ENCODE measurements at places on chromosomes 1 and 21. TPM values are rescaled to one million over a fixed set of nuclear protein-coding genes. Genes with fewer than 3 reads are reported as not detected.
A peak's percentile ranks its signal among the peaks of the same experiment; 100 is the strongest.

DNA sequence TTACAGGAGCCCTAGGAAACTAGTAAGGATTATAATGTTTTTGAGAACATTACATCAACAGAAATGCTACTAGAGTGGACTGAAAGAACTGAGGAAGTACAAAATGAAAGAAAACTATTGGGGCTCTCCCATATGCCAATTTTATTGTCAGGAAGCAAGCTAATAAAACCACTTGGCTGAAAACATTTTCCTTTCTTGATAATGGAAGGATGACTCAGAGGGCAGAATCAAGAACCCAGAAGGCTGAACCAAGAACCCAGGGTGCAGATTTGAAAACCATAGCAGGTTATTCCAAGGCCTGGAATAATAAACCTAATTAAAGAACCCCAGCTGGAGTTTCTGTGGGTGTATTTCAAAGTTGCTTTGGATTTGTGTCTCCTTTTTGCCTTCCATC is 70.7 kb downstream of the RPE65 start:
- peaks cover 11% of the 10 kb centered on the region for H3K27me3 ChIP-seq
- DNase-seq: no peak
- H3K4me1 ChIP-seq: peaks cover 10% of the 10 kb centered on the region
- no peaks in the 10 kb centered on the region for H3K36me3 ChIP-seq
- no peak overlapping the region for H3K4me3 ChIP-seq

- peaks cover 7% of the 10 kb centered on the region for H3K4me1 ChIP-seq
- peaks cover 5% of the 10 kb centered on the region for H3K36me3 ChIP-seq
- H3K27ac ChIP-seq: no peak overlapping the region
- peaks cover 80% of the 10 kb centered on the region for H3K27me3 ChIP-seq
Observed at GRCh38 chr1:912740-913301, 10.9 kb upstream of the SAMD11 start.

DNA sequence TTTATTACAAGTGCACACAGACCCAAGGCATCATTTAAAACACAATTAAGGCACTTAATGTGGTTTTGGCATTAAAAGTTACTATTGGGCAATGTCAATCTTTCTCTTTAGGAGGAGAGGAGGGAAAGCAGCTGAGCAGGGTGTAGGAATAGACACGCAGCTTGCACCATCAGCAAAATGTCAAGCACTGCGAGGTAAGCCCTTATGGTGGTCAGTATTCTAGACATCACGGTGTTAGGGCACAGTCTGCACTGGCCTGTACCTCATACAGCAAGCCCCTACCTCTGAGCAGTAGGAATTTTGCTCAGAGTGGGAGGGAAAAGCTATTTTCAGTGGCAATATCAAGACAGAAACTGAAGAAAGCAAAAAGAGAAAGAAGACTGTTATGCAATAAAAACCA is 62.0 kb upstream of the ESRRG start:
- no peak overlapping the region for H3K4me3 ChIP-seq
- no peaks in the 10 kb centered on the region for H3K27me3 ChIP-seq
- no peaks in the 10 kb centered on the region for H3K4me1 ChIP-seq
- no peak for DNase-seq

GRCh38 chr1:218266356-218266755 is 18.7 kb upstream of the RRP15 start:
- H3K4me1 ChIP-seq: no peaks in the 10 kb centered on the region
- H3K36me3 ChIP-seq: no peaks in the 10 kb centered on the region
- H3K27me3 ChIP-seq: peaks cover 25% of the 10 kb centered on the region
- DNase-seq: no peak
- H3K27ac ChIP-seq: no peak overlapping the region

DNA sequence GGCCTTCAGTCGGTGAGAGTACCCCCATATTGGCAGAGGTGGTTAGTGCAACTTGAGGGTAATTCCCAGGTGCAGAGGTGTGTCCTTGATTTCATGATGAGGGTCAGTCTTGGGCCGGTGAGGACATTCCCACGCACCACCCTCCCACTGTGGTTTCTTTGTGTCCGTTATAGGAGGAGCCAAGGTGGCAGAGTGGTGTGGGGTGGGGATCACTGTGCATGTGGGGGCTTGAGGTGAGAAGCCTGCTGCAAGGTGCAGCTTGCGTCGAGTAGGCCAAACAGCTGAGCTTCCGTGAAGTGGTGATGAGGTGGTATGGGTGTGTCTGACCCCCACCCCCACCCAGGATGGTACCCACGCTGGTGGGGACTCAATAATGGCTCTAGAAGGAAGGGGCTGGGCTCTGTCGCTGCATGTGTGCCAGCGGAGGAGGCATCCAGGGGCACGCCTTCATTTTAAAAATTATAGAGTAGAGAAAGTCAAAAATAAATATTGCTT is 6.2 kb downstream of the PTPRF start:
- DNase-seq: no peak
- H3K4me1 ChIP-seq: peaks cover 1% of the 10 kb centered on the region
- H3K36me3 ChIP-seq: peaks cover 4% of the 10 kb centered on the region
- H3K27ac ChIP-seq: no peak overlapping the region
- H3K4me3 ChIP-seq: no peak overlapping the region

DNA sequence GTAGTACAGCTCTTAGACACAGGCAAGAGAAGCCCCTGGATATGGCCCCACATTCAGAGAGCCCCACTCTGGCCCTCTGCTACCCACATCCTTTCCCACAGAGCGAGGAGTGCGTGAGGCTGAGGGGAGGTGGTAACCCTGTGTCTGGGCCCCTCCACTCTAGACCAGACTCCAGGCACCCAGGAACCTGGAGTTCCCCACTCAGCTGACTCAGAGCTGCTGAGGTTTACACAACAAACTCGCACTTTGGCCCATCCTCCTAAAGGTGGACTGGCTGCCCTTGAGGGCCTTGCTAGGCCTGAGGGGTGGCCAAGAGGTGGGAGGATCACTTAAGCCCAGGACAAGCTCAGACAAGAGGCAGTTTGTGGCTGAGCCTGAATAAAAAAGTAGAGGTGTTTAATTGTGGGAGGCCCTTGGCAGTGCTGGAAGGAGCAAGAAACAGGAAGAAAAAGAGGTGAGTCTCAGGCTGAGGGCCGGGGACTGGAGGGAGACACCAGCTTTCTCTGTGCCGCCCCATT is 10.7 kb downstream of the MR1 start:
- H3K36me3 ChIP-seq: peaks cover 8% of the 10 kb centered on the region
- H3K4me1 ChIP-seq: peaks cover 36% of the 10 kb centered on the region
- no peak overlapping the region for H3K4me3 ChIP-seq
- H3K27me3 ChIP-seq: no peaks in the 10 kb centered on the region

DNA sequence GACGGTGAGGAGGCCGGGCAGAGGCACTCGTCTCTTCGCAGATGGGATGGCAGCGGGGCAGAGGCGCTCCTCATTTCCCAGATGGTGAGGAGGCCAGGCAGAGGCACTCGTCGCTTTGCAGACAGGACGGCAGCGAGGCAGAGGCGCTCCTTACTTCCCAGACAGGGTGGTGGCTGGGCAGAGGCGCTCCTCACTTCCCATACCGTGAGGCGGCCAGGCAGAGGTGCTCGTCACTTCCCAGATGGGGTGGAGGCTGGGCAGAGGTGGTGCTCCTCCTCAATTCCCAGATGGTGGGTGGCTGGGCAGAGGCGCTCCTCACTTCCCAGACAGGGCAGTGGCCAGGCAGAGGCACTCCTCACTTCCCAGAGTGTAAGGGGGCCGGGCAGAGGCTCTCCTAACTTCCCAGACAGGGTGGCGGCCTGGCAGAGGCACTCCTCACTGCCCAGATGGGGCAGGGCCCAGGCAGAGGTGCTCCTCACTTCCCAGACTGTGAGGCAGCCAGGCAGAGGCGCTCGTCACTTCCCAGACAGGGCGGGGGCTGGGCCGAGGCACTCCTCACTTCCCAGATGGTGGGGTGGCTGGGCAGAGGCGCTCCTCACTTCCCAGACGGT is 9.9 kb downstream of the TCHHL1 start:
- no peaks in the 10 kb centered on the region for H3K36me3 ChIP-seq
- no peak overlapping the region for H3K4me3 ChIP-seq
- DNase-seq: no peak
- H3K27ac ChIP-seq: no peak overlapping the region

GRCh38 chr1:86706018-86706635 is 1.8 kb downstream of the SH3GLB1 start:
- H3K36me3 ChIP-seq: no peaks in the 10 kb centered on the region
- H3K4me3 ChIP-seq: peak overlapping the region; percentile 96
- no peak for DNase-seq
- peaks cover 37% of the 10 kb centered on the region for H3K4me1 ChIP-seq
- H3K27me3 ChIP-seq: no peaks in the 10 kb centered on the region

DNA sequence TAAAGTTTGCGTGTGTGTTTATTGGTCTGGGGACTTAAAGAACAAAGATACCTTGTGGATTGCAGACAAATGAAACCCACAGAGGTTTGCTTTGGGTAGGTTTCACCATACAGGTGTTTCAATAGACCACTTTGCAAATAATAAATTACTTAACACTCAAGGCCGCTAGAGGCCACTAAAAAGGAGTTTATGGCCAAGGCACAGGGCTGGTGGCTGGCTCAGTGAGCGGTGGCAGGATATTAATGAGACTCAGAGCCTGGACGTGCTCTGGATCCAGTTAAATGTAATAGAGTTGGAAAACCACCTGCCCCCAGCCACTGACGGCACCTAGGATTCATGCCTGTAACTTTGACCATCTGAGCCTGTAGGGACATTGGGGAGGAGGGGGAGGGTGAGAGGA is 44.5 kb downstream of the LRRC38 start:
- no peak overlapping the region for H3K27ac ChIP-seq
- H3K4me1 ChIP-seq: no peaks in the 10 kb centered on the region
- H3K36me3 ChIP-seq: no peaks in the 10 kb centered on the region
- DNase-seq: no peak
- no peaks in the 10 kb centered on the region for H3K27me3 ChIP-seq

GRCh38 chr1:86150553-86151055 is 6.0 kb downstream of the COL24A1 start:
- no peak overlapping the region for H3K4me3 ChIP-seq
- no peaks in the 10 kb centered on the region for H3K36me3 ChIP-seq
- peaks cover 15% of the 10 kb centered on the region for H3K27me3 ChIP-seq
- no peaks in the 10 kb centered on the region for H3K4me1 ChIP-seq
- H3K27ac ChIP-seq: no peak overlapping the region

DNA sequence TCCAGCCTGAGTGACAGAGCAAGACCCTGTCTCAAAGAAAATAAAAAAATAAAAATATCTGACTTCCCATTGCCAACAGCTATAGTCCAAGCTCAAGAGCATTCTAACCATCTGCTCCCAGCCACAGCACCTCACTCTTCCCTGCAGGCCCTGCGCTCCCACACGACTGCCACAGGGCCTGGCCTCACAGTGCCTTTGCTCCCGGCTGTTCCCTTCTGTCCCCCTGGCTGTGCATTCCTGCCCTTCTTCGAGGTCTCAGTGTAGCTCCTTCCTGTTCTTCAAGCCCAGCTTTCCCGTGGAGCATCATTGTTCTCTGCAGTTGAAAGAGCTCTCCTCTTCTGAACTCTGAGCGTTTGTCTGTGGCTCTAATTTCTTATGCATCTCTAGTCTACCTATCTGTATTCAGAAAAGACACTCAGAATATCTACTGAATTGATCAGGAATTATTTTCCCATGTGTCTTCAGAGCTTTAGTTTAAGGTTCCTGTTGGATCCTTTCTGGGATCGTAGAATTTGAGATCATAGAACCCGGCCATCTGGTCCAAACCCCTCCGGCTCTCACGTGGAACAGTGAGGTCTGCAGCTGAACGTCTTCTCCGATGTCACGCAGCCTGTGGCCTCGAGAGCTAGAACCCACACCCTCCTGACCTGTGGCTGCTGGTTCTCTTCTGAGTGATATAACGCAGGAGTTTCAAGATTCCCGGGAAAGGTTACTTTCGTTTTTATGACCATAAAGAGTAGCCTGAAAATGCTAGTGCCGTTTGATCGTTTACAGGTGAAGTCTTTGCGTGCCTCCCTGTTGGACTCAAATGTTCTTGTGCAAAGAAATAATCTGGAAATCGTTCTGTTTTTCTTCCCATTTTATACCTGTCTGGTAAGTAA is 54.4 kb downstream of the DOP1B start:
- no peak overlapping the region for H3K4me3 ChIP-seq
- H3K4me1 ChIP-seq: peaks cover 13% of the 10 kb centered on the region
- H3K27me3 ChIP-seq: no peaks in the 10 kb centered on the region
- H3K36me3 ChIP-seq: peaks cover 23% of the 10 kb centered on the region
- no peak for DNase-seq

DNA sequence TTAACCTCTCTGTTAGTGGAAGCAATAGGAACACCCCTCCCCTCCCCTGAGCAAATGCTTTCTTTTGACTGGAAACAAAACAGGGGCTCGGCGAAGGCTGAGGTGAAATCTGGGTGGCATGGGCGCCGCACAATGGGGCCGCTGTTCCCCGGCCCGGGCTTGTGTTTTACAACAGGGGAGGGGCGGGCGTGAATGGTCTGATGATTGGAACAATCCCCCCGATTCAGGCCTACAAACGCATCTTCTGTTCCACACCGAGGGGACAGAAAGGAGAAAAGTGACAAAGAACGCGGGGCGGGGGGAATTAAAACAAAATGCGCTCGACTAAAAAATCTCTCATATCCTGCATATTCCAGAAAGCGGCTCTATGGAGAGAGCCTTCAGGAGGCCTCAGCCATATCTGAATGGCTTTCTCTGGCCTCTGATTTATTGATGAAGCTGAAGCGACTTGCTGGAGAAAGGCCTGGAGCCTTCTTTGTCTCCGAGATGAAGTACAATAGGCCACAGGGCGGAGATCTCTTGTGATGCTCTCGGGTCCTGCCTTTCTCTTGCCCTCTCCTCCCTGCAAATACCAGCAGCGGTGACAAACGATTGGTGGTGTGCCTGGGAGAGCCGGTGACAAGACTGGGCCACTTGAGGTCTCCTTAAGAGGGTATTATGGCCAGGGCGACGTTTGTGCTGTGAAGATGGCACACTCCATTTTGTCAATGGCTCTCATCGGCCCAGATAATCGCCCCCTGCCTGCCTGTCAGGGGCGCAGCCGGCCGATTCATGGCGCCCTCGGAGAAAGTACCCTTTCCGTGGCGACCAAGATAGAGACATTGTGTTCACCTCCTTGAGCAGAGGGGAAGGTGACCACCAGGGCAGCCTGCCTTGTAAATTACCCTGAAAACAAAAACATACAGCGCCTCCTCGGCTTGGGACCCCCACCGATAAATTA is 47.1 kb upstream of the OLIG2 start:
- H3K27ac ChIP-seq: no peak overlapping the region
- no peak for DNase-seq
- H3K4me1 ChIP-seq: no peaks in the 10 kb centered on the region
- H3K27me3 ChIP-seq: peaks cover 53% of the 10 kb centered on the region
- no peak overlapping the region for H3K4me3 ChIP-seq

DNA sequence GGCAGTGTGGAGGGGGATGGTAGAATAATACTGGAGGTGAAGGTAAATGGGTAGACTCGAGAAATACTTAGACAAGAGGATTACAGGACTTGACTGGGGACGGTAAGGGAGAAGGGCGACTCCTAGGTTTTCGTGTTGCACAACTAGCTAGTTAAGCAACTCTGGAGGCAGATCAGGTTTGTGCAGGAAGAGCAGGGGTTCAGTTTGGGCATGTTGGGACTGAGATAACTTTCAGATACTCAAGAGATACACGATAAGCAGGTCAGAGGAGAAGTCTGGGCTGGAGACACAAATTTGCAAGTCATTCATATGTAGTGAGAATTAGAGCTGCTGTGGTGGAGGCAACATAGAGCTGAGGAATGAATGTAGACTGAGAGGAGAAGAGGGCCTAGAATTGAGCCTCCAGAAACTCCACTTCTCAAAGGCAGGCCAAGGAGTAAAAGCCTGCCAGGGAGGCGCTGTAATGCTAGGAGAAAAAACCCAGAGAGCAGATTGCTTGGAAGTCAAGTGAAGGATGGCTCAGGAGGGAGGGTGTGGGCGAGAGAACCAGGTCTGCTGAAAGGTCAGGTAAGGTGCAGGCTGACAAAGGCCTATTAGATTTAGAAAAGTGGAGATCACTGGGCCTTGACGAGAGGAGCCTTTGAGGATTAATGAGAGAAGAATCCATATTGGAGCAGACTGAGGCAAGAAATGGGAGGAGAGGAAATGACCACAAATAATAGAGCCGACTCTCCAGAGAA is 20.8 kb downstream of the MAB21L3 start:
- H3K4me1 ChIP-seq: no peaks in the 10 kb centered on the region
- peaks cover 27% of the 10 kb centered on the region for H3K27me3 ChIP-seq
- H3K36me3 ChIP-seq: no peaks in the 10 kb centered on the region
- H3K4me3 ChIP-seq: no peak overlapping the region

The SYDE2 gene
- polyA plus RNA-seq: 0.33 TPM

The NIBAN1 gene
- not detected for polyA plus RNA-seq

The TSSK3 gene
- 0.57 TPM for polyA plus RNA-seq

All from naive B cell (primary cell).